ENCODE measurements at places on chromosomes 11 and 22.

GRCh38 chr11:67584205-67584880 lies 731 bp downstream of the GSTP1 start:
- DNase-seq: no peak

GRCh38 chr22:29195118-29195963 lies 10.4 kb upstream of the EMID1 start:
- DNase-seq: no peak

DNA sequence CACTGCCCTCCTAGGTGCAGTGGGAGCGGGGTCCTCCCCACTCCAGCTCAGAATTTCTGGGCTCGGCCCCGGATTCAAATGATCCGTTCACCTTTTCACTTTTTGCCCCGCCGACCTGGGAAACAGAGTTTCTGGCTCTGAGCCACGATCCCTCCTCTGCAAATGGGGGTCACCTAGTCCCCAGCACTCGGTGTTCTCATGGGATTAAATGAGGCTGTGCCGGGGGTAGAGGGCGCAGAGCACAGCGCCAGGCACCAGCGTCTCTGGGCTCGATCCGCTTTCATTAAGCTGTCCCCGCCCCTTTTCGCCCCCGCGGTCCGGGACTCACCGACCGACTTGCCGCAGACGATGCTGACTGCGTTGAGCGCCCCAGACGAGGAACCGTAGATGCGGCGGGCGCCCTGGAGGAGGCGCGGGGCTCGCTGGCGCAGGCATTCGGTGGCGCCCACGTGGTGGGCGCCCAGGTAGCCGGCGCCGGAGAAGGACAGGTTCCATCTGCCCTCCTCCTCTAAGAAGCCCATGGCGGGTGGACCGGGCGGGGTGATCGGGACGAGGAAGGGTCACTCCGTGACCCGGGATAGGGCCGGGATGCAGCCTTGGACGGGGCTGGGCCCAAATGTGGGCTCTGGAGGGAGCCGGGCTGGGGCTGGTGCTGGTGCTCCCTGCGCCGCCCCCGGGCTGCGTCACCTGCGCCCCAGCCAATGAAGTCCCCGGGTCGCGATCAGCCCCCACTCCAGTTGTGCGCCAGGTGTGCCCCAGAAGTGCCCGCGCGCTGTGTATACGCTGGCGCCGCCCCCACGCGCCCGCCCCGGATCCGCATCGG lies at the start of gene PNPLA5:
PNPLA5 (minus strand) TSS at position 654 of the 823 bp plus-strand sequence; CDS start at position 521, 133 bp downstream.
- no peak for DNase-seq

- no peak for DNase-seq
Measured at GRCh38 chr11:44338698-44339529, 29.0 kb upstream of the ALX4 start.

DNA sequence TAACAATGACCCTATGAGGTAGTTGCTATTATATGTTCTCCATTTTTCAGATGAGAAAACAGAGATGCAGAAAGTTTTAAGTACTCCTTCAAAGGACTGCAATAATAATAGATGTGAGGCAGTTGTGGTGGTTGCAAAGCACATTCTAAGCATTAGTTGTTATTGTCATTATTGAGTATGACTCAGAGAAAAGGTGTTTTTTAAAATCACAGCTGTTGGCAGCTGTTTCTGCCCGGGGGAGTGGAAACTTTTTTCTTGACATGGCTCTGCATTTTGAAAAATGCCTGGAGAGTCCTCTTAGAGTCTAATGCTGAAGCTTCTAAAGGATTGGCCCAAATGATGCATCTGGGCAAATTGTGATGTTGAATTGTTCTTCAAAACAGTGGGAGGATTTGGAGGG lies 244.5 kb upstream of the MPPED2 start:
- no peak for DNase-seq

GRCh38 chr11:61838501-61838900 lies 10.4 kb downstream of the FADS2 start:
- no peak for DNase-seq

DNA sequence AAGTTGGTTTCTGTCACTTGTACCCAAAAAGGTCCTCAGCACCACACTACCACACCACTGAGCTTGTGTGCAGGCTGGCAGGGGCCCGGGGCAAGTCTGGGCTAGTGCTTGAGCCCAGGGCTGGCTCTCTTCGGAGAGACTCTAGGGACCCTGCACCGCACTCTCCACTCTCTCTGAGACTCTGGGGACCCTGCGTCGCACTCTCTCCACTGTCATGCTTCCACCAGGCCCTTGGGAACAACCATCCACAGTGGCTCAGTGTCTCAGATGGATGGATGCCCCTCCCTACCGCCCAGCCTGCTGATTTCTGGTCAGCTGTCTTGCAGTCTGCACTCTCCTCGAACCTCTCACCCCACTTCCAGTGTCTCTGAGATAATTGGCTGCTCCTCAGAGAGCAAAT lies 2.0 kb upstream of the SBF1 start:
- DNase-seq: no peak

DNA sequence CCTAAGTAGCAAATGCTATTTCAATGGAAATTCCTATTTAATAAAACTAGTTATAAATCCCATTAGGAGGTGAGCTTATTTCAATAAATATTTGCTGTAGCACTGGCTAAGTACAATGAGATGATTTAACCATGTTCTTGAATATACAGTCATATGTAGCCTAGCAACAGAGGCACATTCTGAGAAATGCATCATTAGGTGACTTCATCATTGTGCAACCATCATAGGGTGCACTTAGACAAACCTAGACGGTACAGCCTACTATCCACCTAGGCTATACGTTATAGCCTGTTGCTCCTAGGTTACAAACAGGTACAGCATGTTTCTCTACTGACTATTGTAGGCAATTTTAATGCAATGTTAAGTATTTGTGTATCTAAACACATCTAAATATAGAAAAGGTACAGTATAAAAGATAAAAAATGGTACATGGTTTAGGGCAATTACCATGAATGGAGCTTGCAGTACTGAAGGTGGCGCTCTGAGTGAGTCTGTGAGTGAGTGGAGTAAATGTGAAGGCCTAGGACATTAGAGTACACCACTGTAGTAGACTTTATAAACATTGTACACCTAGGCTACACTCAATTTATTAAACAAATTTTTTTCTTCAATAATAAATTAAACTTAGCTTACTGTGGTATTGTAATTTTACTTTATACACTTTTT lies 350.1 kb downstream of the CASP12 start:
- no peak for DNase-seq

GRCh38 chr22:49299821-49300231 lies 527.8 kb downstream of the BRD1 start:
- DNase-seq: no peak

GRCh38 chr22:42307806-42308563 lies 37.5 kb upstream of the TCF20 start:
- no peak for DNase-seq

GRCh38 chr11:127137771-127138280 lies 137.3 kb upstream of the KIRREL3 start:
- no peak for DNase-seq

- no peak for DNase-seq
Measured at GRCh38 chr11:62108017-62108750, 15.6 kb upstream of the INCENP start.

- no peak for DNase-seq
Measured at GRCh38 chr11:34273099-34273498, 84.7 kb downstream of the ABTB2 start.

- no peak for DNase-seq
Measured at GRCh38 chr11:78290293-78291176, 101.8 kb downstream of the USP35 start.

Data from fibroblast of skin of left biceps (primary cell).